ENCODE measurements at places on chromosomes 1 and 21.

GRCh38 chr1:227654858-227655752 lies 80.0 kb downstream of the JMJD4 start:
- DNase-seq, result no peak

- no peak for DNase-seq
Measured at GRCh38 chr1:241895013-241895412, 47.0 kb downstream of the EXO1 start.

DNA sequence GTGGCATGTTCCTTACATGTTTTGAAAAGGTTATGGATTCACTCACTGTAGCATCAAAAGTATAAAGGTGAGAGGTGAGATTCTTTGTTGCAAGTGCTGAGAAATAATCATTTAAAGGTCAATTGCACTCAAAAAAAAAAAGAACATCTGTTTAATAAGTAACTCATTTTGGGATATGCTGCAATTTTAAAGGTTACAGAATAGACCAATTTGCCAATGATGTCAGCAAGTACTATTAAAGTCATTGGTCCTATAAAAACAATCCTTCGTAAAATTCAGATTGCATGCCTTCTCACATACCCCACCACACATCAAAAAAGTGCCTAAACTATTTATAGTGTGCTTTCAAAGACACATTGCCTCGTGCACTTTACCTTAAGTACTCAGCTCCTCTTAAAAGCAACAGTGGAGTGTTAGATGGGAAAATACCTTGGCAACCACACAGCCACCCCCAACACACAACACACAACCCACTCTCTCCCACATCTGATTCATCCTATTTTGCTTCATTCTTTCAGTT lies 218.2 kb upstream of the ADGRL2 start:
- no peak for DNase-seq

DNA sequence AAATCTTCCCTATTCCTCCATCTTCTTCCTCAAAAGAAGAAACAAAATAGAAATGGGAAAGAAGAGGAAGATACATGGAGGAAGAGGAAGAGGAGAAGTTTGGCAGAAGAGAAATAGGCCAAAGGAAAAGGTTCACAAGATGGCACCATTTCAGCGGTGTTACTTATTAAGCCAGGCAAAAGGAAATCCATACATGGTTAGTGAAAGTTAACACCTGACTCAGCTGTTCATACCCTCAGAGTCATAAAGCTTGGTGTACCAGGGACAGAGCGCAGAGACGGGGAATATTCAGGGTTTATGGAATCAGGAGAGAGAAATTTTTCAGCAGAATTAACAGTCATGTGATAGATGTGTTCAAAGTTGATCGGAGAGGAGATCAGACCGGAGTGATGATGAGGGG lies 70.6 kb downstream of the COQ8A start:
- DNase-seq, result no peak

DNA sequence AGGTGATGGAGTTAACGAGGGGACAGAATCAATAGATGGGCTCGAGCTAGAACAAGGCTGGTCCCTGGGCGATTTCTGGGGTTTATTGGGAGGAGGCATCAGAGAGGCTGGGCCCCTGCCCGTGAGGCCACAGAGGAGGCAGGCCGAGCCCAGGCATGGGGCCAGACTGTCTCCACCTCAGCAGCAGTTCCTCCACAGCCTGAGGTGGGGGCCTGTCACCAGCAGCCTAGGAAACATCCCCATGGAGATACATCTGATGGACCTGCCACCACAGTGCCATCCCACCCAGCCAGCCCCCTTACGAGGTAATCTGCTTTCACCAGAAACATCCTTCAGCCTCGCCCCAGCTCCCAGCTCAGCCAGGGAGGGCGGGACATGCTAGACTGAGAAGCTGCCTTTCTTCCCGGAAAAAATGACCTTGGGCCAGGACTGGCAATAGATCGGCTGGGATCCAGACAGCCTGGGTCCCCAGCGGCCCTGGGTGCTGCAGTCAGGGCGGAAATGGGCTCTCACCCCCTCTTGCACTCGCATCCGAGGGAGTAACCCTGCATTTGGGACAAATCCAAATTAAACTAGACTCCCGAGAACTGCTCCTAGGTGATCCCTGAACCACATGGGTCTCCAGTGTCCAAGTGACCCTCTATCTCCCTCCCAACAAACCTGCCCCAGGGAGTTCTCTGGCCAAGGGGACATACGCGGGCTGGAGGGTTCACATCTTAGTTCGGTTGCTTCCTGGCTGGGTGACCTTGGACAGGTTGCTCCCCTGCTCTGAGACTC lies 10.0 kb upstream of the EPHA8 start:
- DNase-seq, result no peak

DNA sequence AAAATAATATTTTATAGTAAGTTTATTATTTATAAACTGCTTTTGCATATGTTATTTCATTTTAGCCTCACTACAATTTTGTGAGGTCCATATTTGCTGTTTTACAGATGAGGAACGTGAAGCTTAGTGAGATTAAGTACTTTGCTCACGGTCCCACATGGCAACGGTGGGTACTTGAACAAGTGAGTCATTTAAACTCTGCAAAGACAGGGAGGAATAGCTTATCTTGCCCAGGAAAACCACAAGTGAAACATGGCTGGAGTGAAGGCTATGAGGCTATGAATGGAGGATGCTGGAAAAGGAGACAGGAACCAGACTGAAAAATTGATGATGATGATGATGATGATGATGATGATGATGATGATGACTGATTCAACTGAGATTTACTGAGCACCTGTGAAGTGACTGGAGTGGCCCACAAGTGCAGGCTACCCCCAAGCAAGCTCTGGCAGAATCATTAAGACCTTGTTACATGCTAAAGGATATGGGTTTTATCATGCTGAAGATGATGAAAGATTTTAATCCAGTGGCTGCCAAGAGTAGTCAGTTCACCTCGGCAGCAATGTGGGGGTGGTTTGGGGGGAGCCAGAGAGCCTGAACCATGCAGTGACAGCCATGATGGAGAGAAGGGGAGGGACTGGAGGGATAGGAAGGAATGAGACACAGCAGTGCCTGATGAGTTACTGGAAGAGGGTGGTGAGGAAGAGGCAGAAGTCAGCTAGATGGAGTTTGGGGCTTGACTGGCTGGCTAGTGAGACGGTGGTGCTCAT lies 1.4 kb upstream of the ABCA4 start:
- no peak for DNase-seq

DNA sequence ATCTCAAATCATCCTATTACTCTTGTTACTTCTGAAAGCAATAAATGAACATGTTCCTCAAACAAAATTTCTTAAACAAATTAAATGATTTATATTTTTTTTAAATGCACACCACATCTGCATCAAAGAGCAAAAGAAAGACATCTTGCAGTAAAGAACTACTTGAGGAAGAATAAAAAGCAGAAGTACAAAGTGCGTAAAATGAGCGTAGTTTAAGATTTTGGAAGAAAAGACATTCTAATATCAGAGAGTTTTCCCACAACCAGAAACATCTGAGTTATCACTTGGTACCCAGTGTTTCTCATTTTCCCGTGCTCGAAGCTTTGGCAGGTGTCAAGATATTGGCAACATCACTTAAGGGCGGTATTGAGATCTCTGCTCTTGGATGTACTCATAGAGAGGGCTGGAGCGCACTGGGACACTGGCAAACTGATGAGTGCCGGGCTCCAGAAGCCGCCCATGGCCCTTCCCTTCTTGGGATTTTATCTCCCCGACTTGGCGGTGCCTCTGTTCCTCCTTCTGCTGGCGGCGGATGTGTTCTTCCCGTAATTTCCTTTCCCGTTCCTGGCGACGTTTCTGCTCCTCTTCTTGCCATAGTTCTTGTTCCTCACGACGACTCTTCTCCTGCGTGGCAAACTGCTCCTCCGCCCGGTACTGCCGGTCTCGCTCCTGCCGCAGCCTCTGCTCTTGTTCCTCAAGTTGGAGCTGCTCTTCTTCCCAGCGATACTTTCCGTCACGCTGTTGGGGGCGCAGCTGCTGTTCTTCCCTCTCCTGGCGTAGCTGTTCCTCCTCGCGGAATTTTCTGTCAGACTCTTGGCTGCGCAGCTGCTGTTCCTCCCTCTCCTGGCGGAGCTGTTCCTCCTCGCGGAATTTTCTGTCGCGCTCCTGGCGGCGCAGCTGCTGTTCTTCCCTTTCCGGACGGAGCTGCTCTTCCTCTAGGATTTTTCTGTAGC lies 7.9 kb downstream of the TCHH start:
- DNase-seq, result peak; percentile 37

- DNase-seq, result no peak
Measured at GRCh38 chr1:63268876-63269275, 53.5 kb upstream of the FOXD3 start.

GRCh38 chr1:91623020-91623419 lies 122.4 kb downstream of the CDC7 start:
- no peak for DNase-seq

DNA sequence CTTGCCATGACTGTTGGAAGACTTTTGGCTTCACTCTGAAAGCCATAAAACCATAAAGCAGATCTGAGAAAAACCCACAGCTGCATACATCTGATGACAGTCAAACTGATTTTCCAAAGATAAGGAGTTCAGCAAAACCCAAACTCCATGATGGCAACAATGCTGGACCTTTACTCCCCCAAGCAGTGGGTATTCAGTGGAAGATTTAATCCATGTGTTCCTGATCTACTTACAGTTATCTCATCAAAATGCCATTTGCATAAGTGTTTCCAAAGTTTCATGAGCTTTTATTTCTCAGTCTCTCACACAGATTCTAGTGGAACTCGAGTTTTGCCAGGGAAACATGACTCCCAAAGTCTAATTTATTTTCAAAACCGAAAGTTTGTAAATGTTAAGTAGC lies 184.9 kb downstream of the ZC3H11B start:
- DNase-seq, result peak; percentile 16

DNA sequence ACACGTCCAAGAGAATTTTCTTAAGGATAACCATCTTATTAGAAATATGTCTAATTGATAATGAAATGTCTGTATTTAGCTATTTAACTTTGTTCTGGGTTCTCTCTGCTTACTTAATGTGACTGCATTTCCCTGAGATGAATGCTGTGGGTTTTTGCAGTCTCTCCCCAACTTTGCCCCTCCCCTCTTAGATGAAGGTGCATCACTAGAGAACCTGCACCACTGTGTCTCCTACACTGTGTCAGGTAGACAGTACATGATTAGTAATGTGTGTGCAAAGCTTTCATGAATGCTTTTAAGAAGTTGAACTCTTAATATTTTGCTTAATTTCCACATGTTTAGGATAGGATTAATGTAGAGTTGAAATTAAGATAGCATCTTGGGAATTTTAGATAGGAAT lies 51.7 kb downstream of the LRRC8D start:
- no peak for DNase-seq

DNA sequence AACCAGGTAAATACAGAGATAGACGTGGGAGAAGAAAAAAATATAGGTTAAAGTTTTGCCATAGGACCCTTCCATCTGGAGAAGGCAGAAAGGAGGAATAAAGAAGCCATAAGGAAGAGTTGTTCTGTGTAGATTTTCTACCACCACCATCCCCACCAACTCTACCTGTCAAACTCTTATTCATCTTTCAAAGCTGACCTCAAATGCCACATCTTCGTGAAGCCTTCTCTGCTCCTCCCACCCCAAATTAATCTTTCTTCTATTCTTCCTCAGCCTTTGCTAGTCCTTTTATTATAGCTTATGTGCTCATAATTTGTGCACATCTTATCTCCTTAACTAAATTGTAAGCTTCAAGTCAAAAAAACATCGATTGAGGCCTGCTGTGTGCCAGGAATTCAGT lies 1.3 kb upstream of the NECTIN4 start:
- DNase-seq, result no peak

Data from GM03348 (cell line).